ENCODE measurements at places on chromosomes 16 and 17. TPM values are rescaled to one million over a fixed set of nuclear protein-coding genes. Genes with fewer than 3 reads are reported as not detected.

ST6GALNAC1 gene
- total RNA-seq, result 1.7 TPM

CCDC40 gene
- total RNA-seq, result 5.0 TPM

EPOP gene
- total RNA-seq, result 1.6 TPM

TNP2 gene
- not detected for total RNA-seq

HS3ST2 gene
- 2.0 TPM for total RNA-seq

SP2 gene
- 0.31 TPM for total RNA-seq

MYL11 gene
- total RNA-seq, result 6.1 TPM

GRIN2C gene
- total RNA-seq, result 0.47 TPM

ACACA gene
- 92.0 TPM for total RNA-seq

ST3GAL2 gene
- total RNA-seq, result 35.2 TPM

FBF1 gene
- total RNA-seq, result 10.1 TPM

All from occipital lobe (tissue), 3 donors.